ENCODE measurements at places on chromosomes 7 and 10. TPM values are rescaled to one million over a fixed set of nuclear protein-coding genes. Genes with fewer than 3 reads are reported as not detected.

The ELFN1 gene
- total RNA-seq = 3.6 TPM

The C10orf62 gene
- 0.23 TPM for total RNA-seq

The ALOX5 gene
- total RNA-seq = 5.0 TPM

- DNase-seq = no peak
These were observed 88.2 kb upstream of the GPR26 start for GRCh38 chr10:123577921-123578461.

DNA sequence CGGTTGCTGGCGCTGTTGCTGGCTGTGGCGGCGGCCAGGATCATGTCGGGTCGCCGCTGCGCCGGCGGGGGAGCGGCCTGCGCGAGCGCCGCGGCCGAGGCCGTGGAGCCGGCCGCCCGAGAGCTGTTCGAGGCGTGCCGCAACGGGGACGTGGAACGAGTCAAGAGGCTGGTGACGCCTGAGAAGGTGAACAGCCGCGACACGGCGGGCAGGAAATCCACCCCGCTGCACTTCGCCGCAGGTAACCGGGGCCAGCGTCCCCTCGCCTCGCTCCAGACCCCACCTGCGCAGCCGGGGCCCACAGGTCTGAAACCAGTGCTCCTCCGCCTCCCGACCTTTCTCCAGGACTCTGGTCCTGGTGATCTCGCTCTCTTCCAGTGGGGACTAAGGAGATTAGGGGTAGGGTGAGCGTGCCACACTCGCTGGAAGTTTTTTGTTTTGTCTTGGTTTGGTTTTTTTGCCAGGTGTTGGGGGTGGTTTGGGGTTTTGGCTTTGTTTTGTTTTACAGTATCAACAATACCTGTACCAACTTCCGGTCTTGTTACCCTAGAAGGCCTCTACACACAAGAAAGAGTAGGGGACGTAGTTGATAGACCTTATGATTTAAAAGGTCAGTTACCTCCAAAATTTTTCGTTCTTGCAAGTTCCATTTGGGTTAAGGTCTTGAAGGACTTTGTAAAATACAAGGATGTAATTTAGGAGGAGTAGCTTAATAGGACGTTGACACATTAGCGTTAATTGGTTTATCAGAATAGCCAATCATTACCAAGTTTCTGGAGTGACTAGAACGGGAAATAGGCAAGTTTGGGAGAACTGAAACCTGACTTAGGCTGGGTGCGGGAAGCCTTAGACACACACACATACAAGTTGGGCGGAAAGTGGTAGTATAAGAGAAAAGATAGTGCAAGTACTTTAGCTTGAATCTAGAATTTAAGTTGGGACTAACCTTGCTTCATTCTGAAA lies 704 bp downstream of the TNKS2 start:
- DNase-seq = peak; percentile 16

GRCh38 chr10:132669208-132669861 lies 116.6 kb downstream of the NKX6-2 start:
- DNase-seq = no peak

GRCh38 chr10:22495396-22495795 lies 150.1 kb downstream of the SPAG6 start:
- DNase-seq = no peak

The CYP26C1 gene
- total RNA-seq = not detected

The GPR146 gene
- total RNA-seq = 5.2 TPM

DNA sequence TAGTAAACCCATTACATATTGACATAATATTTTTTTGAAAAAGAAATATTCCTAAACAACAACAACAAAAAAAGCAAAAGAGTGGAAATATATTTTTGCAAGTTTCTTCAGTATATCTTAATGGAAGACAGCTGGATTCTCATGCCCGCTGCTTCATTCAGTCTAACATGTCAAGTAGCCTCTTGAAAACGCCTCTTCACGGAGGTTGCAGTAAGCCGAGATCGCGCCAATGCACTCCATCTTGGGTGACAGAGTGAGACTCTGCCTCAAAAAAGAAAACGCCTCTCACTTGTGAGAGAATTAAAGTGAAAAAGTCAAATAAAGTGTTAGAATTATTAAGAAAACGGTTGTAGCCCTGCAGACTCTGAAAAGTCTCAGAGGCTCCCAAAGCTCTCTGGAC lies 1.3 kb downstream of the CUTC start:
- no peak for DNase-seq

GRCh38 chr10:27998954-27999275 lies at the start of gene ODAD2:
Gene ODAD2 (minus strand): TSS chr10:27999079. CDS start chr10:27995142, 3,937 bp downstream.
- DNase-seq = no peak

DNA sequence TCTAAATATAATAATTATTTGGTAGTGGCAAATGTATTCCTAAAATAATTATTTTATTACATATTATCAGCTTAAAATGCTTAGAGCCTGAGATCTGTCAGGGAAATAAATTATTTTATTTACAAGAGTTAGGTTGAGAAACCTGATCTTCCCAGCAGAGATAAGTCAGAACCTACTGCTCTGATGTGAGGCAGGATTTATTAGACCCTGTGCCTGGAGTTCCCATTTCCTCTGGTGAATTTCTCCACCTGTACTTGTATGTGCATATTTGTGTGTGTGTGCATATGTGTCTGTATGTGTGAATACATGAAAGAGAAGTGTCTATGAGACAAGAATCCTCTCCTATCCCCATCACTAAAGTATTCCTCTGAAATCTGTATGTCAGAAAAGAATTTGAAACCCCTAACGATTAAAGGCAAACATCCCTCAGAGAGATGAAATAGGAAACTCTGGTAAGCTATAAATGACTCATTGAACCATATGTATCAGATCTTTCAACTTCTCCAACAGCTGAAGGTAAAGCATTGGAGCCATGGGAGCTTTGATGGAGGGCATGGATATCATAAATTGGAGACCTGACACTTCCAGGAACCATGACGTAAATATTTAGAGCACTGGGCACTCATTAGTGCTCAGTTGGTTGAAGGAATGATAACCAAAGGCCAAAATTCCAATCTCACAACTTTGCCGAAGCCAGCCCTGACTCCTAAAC lies 190.9 kb downstream of the XPNPEP1 start:
- no peak for DNase-seq

The RTKN2 gene
- 6.6 TPM for total RNA-seq

The C10orf120 gene
- total RNA-seq = not detected

The SFTPA2 gene
- not detected for total RNA-seq

The CYP2C9 gene
- 69.0 TPM for total RNA-seq

DNA sequence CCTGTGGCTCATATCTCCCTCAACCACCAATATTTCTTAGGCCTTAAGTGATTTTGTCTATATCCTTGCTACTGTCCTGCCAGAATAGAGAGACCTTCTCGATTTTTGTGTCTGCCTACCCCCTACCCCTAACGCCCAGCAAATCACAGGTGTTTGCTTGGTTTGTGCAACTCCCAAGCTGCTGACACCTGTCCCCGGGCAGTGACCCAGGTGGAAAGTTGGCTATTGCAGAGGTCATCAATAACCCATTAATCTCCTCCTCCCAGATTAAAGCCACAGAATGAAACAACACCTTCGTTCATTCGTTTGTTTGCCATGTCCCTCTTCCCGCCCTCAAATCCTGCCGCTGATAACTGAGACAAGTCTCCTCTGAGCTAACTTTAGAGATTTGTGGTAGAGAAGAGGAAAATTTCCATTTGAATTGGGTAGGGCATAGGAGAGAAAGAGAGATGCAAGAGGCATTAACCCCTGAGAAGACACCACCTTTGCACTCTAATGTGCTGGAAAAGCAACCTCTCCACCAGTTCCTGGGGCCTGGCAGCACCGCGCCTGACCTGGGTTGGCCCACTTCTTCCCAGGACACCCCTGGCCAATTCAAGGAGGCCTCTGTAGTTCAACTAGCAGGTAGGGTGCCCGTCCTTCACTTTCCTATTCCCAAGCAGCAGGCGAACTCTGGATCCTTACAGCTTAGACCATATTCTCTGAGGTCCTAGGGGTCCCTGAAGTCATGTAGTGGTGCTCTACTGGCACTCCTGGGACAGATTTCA lies 3.0 kb downstream of the NEUROG3 start:
- no peak for DNase-seq

The MSANTD7 gene
- 14.0 TPM for total RNA-seq

- DNase-seq = peak; percentile 83
These were observed 742 bp downstream of the LMBR1 start for GRCh38 chr7:156892081-156892800.

DNA sequence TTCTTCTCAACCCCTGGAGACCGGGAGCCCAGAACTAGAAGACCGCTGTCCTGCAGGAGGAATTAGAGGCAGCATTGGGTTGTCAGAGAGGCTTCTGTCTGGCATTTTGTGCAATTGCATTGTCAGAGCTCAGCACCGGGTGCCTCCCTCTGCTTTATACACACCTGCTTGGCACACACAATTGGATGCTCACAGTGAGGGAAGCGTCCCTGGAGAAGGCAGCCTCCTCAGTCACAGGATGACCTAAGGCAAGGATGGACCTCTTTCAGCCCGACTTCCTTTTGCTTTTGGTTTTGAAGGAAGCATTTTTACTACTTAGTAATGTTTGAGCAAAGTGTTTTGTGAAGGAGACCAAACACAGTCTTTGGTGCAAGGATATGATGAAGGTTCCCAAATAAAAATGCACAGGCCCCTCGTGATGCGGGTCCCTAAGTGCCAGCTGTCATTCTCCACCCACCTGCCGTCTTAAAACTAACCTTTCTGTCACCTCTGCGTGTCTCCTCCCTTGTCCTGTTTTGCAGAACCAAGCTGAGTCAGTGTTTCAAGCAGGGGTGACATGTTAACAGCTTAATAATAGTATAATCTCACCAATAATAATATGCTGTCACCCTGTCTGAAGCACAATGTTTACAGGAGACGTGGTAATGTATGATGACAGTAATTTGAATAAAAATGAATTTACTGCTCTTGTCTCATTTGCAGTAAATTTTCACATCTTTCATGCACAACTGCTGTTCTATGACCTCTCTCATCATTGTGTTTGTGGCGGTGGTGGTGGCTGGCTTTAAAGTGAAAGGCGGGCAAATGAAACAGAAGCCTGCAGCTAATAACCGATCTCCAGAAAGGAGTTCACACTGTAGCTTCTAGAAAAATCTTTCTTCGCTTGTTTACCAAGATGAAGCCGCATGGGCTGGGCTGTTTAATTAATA lies 430.2 kb upstream of the MKI67 start:
- no peak for DNase-seq

GRCh38 chr7:33157311-33157710 lies 27.9 kb downstream of the BBS9 start:
- DNase-seq = no peak

The HSPA12A gene
- 7.9 TPM for total RNA-seq

DNA sequence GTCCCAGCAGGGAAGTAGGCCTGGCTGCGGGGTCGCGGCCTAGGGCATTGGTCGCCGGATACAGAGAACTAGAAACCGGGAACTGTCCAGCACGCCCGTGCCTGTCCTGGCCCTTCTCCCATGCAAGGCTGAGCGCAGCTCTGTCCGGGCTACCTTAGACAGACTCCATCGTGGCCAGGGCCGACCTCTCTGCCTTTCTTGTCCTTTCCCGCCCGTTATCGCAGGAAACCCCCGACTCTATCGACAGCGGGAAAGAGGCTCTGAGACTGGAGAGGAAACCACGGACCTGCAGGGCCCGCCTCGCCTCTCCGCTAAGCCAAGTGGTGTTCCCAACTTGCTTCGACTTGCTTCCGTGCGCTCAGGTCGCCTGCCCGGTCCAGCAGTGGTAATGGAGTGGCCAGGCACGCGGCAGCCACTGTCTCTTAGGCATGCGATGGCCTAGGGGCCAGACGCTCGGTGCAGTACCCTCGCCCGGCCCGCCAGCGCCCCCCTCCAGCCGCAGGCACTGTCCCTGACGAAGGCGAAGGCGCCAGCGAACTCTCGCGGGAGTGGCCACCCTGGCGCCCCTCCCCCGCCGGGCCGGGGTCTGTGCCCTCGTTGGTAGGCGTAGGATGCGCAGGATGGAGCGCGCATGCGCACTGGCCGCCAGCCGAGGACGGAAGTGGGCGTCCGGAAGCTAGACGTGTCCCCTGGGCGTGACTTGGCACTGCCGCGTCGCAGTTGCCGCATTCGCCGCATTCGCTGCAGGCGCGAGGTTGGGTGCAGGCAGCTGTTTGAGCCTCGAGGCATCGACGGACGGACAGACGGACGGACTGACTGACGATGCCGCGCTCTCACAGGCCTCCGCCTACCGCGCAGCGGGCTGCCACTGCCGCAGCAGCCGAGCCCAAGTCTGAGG lies 54.4 kb downstream of the MCMBP start:
- peak; percentile 91 for DNase-seq

DNA sequence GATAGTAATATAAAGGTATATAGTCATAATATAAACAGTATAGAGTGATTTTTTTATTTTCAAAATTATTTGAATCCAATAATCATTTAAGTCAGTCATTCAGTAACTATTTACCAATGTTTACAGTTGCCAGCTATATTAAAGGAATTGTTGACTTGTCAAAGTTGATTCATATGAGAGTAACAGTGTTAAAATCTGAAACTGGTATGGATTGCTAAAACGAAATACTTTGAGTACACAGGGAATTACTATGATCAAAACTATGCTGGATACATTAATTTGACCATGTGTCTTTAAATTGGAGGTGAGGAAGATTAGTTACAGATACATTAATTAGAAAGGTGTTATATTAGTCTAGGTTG lies 282.6 kb downstream of the ADK start:
- DNase-seq = no peak

DNA sequence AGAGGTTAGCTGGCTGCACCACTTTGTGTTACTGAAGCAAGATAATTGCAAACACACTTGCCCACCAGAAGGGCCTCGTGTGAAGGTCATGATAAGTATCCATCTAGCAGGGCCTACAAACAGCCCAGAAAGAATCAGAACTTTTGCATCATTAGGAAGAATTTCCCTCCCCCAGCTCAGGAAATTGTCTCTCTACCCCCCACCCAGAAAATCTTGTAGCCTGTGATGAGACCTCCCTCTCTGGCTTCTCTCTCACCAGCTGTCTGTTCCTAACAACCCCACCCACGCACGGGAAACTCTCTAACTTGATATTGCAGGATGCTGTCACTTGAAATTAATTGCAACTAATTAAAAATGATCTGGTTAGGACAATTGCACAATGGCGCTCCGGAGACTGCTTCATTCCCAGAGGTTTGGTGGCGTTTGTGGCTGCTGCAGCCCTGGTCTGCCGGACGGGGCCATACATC lies 34.5 kb downstream of the ZNF503 start:
- DNase-seq = no peak

The GIMAP6 gene
- 1.0 TPM for total RNA-seq

DNA sequence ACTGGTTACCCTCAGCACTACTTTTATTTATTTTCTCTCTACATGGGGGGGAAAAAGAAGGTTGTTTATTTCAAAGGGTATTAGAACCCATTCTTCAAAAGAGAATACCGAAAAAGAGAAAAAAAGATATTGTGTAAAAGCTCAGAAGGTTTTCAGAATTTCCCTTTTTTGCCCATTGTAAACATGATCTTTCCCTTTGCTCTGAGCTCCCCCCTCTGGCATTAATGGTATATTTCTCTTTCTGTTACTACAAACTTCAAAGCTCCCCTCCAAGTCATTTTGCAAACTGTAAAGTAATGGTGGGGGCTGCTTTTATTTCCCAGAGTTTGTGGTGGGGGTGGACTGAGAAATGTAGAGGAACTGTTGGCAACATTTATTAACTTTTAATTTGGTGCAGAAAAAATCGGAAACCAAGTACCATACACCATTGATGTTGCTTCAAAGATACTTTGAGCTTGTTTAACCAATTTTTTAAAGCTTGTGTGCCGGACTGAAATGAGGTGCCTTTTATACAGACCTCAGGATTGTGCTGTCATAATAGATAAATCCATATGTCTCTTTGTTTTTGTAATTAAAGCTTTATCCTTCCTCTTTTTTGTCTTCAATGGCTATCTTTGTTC lies 181.5 kb downstream of the EXOC4 start:
- peak; percentile 8 for DNase-seq

The ZPBP gene
- total RNA-seq = not detected

The CYP26A1 gene
- 0.80 TPM for total RNA-seq
